HS-27A (cell line): ENCODE measurements at places on chromosomes 13 and 19.
A peak's percentile ranks its signal among the peaks of the same experiment; 100 is the strongest.

DNA sequence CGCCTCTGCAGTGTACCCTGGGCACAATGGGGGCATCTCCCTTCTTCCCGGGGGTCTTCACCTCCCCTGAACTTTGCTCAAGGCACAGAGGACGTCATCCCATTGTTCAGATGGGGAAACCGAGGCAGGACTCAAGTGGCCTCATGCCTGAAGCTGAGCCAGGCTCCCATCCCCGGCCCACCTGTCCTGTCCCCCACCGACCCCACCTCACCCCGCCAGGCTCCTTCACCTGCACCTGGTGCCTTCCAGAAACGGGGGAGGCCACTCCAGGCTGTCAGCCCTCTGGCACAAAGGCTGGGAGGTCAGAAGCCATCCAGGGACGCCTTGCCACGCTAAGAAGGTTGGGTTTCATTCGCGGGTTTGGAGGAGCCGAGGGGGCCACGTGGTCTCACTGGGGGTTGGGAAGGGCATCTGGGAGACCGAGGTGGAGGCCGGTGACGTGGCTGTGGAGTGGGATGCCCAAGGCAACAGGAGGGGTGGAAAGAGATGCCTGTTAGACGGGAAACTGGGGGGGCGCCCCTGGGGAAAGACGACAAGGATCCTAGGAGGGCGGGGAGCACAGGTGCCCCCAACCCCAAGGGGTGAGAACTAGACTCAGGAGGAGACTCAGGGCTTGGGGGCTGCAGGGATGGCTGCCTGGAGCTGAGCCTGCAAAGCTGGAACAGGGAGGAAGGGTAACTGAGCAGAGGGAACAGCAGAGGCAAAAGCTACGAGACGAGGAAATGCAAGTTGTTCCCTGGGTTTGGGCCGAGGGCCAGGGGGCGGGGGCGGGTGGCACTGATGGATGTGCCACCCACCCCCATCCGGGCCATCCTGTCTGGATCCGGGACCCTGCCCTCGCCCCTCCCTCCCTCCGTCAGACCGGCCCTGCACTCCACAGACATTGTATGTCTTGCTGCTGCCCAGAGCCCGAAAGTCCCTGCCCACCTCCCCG, 6.0 kb upstream of the TCF3 start:
- no peak for DNase-seq

- no peak for DNase-seq
These were observed 2.6 kb upstream of the ZNF428 start for GRCh38 chr19:43622070-43622469.

GRCh38 chr19:47485210-47485609, 1.2 kb upstream of the KPTN start:
- no peak for DNase-seq

- DNase-seq: no peak
These were observed 70.6 kb downstream of the DGKH start for GRCh38 chr13:42119041-42119440.

DNA sequence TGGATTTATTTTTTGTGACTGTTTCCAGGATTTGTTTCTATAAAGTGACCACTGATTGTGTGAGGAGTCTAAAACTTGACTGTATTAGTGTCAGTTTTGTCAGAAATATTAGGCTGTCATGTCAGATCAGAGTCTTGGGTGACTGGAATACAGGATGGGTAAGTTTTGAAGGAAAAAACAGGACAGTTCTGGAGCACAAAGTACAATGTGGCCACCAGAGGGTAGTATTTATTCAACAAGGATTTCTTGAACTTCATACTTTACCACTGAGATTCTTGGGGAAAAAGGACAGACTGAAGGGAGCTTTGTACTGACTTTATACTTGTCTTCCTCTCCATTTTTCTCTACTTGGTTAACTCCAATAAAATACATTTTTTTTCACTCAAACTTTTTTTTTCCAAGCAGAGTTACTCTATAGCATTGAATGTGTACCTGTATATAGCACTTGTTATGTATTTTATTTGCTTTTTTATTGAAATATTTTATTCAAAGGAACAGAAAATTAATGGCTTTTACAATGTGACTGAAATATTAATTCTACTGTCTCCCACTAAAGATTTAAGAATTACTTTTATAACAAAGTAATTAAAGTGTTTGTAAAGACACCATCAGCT, 51.1 kb downstream of the LMO7 start:
- DNase-seq: no peak

- no peak for DNase-seq
These were observed 34.9 kb upstream of the RCBTB2 start for GRCh38 chr13:48567515-48568369.

DNA sequence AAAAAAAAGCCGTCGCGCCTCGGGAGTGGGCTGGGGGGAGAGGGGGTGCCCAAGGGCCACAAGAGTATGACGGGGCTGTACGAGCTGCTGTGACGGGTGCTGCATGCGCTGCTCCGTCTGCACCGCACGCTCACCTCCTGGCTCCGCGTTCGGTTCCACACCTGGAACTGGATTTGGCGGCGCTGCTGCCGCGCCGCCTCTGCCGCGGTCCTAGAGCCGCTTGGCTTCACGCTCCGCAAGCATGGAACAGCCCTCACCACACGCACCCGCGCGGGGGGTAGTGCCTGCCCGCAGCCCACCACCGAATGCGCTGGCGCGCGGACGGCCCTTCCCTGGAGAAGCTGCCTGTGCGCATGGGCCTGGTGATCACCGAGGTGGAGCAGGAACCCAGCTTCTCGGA, 18.8 kb downstream of the C1QTNF9 start:
- DNase-seq: no peak

DNA sequence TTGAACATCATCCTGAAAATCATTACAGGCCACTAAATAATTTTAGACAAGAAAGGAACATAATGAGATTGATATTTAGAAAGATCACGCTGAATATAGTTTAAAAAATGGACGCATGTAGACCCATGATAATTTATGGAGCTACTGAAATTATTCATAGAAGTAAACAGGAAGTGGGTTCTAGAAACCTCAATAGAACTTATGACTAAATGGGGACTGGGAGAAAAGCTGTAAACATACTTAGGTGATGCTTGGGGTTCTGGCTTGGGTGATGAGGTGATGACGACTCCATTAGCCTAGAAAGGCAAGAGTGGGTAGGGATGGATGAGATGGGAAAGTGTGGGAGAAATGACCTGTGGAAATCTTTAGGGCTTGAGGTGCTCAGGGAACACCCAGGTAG, 484.0 kb downstream of the MYO16 start:
- no peak for DNase-seq

- no peak for DNase-seq
These were observed 22.4 kb downstream of the ZNF71 start for GRCh38 chr19:56617531-56617930.

- DNase-seq: no peak
These were observed 103.8 kb downstream of the LRCH1 start for GRCh38 chr13:46656786-46657185.

GRCh38 chr19:16518483-16519229, 22.5 kb downstream of the C19orf44 start:
- DNase-seq: no peak

DNA sequence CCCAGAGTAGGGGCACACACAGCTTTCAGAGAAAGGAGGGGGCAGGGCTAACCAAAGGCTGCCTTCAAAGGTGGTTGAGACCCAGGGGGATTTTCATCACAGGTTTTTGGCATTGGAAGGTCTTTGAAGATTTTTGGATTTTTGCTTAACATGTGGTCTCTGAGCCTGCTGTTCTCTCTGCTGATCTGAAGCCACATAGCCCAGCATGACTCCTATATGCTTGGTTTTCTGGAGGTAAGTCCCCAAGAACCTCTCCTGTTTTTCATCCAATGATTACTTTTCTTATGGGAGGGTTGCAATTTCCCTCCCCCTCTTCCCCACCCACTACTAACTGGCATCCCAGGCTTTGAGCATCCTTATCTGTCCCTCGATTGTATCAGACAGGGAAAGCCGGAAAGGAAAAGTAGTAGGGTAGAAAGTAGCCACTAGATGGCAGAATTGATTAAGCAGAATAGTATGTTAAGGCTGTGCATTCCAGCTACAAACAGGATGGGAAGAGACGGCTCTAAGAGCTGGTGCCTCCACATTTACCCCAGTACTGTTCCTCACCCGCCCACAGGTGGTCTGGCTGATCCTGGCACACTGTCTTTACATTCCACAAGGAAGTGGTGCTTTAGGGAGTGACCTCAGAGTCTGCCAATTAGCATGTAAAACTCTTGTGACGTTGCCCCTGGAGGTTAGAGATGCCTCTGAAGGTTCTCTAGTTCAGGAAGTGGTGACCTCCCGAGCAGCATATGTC, 218.9 kb upstream of the EDNRB start:
- DNase-seq: peak; percentile 19

- no peak for DNase-seq
These were observed 52.2 kb downstream of the PEPD start for GRCh38 chr19:33469171-33470039.

DNA sequence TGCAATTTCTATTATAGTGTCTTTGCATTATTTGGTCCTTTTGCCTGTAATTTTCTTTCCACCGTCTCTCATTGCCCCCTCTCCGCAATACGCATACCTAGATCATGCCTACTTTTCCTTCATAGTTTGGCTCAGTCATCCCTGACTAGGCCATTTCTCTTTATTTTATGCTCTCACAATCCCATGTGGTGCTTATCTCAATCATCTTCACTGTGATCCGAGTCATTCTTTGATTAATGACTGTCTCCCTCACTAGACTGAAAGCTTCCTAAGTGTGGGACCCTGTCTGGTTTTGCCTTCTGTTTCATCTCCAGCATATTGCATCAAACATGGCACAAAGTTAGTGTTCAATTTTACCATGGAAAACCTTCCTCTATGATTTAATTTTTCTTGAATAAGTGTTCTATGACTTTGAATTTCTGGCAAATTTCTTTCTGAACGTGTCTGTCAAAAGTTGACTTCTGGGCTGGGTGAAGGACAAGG, 43.7 kb upstream of the OLFM4 start:
- no peak for DNase-seq

- peak; percentile 11 for DNase-seq
These were observed 373.5 kb downstream of the KCTD12 start for GRCh38 chr13:76512721-76513145.

DNA sequence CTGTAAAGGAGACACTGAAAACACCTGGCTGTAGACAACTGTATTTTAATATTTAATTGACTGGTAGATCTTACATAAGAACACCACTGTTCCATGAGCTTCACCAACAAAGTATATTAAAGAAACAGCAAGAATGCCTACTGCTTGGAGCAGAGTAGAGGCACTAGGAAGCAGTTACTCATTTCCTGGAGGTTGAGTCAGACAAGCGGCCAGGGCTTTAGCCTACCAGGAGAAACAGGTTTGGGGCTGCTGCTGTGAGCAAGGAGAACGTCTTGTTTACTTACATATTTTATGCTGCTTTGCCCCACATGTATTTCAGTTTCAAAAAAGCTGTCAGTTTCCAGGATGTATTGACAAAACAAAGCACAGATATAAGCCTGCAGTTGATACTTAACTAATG, 33.4 kb downstream of the ALG5 start:
- DNase-seq: peak; percentile 26

GRCh38 chr13:105847527-105848291, 687.8 kb downstream of the EFNB2 start:
- no peak for DNase-seq

- DNase-seq: no peak
These were observed 34.7 kb upstream of the WDFY2 start for GRCh38 chr13:51549593-51549992.

GRCh38 chr13:80133631-80134261, 207.2 kb downstream of the SPRY2 start:
- no peak for DNase-seq

GRCh38 chr13:43267916-43268315, 244.5 kb downstream of the DNAJC15 start:
- DNase-seq: no peak

DNA sequence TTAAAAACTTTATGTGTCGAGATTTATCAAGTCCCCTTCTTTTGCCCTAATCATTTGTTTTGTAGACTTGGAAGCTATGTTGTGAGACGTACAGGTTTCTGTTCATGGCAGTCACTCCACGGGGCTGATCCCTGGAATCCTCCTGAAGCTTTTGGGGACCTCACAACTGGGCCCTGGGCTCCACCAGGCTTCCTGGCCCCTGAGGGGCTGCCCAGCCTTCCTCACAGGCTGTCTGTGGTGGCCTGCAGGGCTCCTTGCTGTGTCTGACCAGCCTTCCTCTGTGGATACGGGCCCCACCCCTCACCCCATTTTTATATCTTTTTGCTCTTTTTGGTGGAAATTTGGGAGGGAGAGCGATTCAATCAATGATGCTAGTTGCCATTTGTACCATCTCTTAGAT, 38.1 kb downstream of the CHST8 start:
- no peak for DNase-seq

GRCh38 chr19:42276821-42277220, 7.8 kb downstream of the CIC start:
- no peak for DNase-seq

DNA sequence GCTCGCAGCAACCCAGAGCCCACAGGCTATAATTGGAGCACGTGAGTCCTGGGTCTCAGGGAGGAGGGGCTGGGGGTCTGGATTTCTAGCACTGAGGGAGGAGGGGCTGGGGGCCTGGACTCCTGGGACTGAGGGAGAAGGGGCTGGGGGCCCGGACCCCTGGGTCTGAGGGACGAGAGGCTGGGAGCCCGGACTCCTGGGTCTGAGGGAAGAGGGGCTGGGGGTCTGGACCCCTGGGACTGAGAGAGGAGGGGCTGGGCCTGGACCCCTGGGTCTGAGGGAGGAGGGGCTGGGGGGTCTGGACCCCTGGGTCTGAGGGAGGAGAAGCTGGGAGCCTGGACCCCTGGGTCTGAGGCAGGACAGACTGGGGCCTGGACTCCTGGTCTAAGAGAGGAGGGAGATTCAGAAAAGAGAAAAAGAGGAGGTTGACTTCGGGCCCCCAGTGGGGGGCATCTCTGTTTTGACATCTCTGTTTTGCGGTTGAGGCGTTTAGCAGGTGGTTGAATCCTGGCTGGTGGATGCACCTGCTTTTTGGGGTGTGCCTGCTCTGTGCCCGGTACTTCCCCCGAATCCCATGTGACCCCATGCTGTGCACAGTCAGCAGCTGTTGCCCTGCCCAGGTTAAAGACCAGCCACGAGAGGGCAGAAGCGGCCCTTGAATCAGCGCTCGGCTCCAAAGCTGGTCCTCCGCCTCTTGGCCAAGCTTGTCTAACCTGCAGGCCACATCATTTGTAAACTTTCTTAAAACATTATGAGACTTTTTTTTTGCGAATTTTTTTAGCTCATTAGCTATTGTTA, 10.5 kb downstream of the PVR start:
- DNase-seq: no peak

DNA sequence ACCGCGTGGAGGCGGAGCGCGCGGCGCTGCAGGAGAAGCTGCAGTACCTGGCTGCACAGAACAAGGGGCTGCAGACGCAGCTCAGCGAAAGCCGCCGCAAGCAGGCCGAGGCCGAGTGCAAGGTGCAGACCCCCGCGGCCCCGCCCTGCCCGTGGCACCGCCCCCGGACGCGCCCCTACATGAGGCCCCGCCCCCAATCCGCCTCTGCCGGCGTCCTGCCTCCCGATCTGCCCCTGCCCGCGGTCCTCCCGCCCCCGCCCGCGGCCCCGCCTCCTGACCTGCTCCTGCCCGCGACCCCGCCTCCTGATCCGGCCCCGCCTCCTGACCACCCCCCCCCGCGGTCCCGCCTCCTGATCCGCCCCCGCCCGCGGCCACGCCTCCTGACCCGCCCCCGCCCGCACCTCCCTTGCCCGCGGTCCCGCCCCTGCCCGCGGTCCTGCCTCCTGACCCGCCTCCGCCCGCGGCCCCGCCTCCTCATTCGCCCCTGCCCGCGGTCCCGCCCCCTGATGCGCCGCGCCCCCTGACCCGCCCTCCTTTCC, 11.7 kb downstream of the PRR36 start:
- no peak for DNase-seq

- no peak for DNase-seq
These were observed 240.6 kb downstream of the GGACT start for GRCh38 chr13:100347968-100348367.
